ENCODE measurements at places on chromosomes 13 and 19.

GRCh38 chr13:35514801-35515502, 38.5 kb upstream of the MAB21L1 start:
- no peak for DNase-seq

DNA sequence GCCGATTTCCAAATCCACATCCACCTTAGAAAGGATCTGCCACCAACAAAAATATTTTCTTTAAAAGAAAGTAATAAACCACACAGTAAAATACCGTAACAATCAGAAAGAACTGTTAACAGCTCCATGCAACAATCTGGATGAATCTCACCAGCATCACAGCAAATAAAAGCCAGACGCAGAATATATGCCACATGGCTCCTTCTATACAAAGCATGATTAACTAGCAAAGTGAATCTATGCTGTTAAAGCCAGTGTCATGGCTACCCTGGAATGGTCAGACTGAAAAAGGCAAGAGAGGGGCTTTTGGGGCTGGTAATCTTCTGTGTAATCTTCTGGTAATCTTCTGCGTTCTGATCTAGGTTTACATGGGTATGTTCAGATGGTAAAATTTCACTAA, 81.3 kb downstream of the SACS start:
- no peak for DNase-seq

DNA sequence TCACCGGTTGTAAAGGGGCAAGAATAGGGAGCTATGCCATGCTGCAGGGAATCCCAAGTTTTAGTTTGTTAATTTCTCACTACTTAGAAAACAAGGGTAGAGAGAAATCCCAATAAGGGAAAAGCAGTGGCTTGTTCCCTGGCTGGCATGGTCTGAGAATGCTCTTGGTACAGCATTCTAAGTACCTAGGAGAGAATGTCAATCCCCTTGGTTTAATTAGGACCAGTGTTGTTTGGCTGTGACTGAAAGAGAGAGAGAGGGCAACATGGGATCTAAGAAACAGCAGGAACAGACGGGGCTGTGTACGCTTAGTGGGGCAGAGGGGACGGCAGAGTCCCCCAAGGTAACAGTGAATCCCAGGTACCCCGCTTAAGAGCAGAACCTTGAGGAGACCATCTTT, 228.8 kb downstream of the PCDH9 start:
- no peak for DNase-seq

DNA sequence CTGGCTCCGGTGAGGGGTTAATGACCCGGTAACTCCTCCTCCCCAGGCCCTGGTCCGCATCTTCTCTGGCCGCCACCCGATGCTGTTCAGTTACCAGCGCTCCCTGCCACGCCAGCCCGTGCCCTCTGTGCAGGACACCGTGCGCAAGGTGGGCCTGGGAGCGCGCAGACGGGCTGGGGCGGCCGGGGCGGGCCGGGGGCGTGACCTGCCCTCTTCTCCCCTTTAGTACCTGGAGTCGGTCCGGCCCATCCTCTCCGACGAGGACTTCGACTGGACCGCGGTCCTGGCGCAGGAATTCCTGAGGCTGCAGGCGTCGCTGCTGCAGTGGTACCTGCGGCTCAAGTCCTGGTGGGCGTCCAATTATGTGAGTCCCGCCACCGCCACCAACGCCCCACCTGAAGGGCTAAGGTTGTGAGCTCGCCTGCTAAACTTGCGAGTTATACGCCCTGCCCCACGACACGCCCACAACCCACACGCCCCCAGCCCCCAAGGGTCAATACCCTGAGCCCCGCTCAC, 10.4 kb downstream of the CPT1C start:
- no peak for DNase-seq

DNA sequence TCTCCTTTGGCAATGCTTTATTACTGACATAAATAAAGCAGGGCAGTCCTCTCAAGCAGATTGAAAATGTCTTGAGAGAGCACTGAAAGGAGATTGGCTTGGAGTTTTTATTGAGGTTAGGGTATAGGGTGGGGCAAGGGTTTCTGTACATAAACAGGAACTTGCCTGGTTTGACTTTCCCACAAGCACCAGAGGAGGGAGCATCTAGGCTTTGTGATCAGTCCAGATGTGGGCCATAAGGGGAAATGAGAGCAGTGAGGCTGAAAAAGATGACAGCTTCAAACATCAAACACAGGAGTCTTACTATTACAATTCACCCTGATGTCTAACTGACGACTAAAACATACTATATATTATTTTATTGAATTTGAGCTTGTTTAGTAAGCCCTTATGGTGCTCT, 260.9 kb downstream of the MTUS2 start:
- DNase-seq, result no peak

DNA sequence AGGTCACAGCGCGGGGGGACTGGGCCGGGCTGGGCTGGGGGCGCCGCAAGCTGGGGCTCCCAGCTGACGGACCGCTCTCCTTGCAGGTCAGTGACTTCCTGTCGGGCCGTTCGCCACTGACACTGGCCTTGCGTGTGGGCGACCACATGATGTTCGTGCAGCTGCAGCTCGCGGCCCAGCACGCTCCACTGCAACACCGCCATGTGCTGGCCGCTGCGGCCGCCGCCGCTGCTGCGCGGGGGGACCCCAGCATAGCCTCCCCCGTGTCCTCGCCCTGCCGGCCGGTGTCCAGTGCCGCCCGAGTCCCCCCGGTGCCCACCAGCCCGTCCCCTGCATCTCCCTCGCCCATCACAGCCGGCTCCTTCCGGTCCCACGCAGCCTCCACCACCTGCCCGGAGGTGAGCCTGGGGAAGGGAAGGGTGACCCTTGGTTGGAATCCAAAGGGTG, 5.7 kb downstream of the MIDN start:
- no peak for DNase-seq

DNA sequence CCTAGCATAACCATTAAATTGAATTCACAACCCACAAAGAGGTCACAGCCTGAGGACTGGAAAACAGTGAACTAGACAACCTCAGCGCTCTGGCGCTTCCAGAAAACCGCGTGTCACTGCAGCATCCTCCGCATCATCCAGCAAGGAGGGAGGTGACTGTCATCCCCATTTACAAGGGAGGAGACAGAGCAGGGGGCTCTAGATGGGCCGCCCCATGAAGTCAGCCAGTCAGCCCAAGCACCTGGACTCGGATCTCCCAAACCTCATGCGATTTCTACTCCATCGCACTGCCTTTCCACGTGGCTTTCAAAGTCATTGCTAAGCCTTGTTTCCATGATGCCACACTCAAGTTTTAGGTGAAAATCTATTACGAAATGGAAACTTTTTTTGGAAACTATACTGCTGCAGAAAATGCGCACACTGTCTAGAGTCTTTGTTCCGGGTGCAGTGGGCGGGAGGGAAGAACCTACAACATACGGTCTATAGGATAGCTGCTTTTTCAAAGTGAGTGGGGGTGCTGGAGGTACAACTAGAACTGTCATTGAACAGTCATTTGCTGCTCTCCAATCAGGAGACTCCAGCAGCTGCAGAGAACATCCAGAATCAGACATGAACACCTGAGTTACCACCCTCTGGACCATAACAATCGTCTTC, 2.8 kb downstream of the AP3D1 start:
- no peak for DNase-seq

- peak; percentile 27 for DNase-seq
Observed at GRCh38 chr19:49613374-49613773, 22.4 kb downstream of the PRR12 start.

- no peak for DNase-seq
Observed at GRCh38 chr19:40709817-40710216, 6.9 kb downstream of the COQ8B start.

GRCh38 chr13:93709506-93710244, 483.1 kb downstream of the GPC6 start:
- no peak for DNase-seq

DNA sequence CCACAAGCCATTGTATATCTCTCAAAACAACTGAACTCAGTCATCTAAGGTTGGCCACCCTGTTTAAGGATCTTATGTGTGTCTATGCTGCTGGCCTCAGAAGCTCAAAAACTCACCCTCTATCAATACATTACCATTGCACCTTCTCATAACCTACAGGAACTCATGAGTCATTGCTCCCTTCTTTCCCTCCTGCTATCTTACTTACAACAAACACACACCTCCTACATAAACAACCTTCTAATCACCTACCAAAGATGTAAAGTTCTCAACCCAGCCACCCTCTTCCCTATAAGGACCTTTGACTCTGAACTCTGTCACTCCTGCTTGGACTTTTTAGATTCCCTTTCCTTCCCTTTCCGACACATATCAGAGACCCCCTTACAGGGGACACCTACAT, 13.3 kb upstream of the ZSCAN4 start:
- no peak for DNase-seq

- DNase-seq, result peak; percentile 67
Observed at GRCh38 chr19:3565139-3565538, 7.6 kb upstream of the HMG20B start.

DNA sequence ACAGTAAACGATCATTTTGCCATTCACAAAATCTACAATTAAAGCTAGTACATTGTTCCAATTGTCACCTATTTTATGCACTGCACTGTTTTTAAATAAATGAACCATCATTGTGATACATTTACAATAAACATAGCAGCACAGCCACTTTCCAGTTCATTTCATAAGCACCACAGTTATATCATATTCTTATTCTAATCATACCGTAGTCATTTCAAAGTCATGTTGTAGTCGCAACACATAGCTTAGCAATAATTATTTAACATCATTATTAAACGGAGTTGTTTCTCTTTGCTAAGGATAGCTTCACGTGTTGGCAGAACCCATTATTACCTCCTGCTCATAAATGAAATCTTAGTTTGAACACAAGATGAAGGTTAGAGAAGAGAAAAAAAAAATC, 2.2 kb upstream of the PCDH9 start:
- no peak for DNase-seq

DNA sequence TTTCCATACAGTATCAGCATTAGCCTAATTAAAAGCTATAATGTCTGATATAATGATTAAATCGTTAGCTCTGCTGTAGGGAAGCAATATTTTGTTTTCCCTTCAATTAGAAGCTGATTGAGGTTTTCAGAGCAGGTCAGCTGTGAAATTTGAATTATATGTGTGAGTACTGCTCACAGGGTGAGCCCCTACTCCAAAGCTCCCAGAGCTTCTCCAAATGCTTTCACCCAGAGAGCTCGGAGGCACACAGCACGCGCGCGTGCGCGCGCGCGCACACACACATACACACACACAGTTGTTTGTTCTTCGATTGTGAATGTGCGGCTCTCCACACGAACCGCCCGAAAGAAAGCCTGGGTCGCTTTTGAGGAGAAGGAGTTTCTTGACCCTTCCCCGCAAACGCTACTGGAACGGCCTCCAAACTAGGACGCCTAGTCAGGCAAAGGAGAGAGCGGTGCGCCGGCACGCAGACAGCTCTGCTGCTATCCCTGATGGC, 4.8 kb upstream of the SOX1 start:
- no peak for DNase-seq

DNA sequence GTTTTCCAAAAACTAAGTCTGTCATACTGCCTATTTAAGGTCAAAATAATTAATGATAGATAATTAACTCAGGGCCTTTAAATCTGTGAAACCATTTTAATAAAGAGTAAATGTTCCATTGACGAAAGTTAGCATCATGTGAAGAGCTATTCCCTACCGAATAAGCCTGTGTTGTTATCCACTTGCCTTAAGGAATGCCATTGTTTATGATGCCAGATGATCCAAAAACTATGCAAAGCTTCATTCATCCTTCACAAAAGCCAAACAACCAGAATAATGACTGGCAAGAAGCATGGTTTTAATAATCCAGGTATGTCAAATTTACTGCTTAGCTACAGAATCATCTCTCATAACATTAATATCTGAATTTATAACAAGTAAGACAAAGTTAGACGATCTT, 6.5 kb upstream of the GPC6 start:
- no peak for DNase-seq

GRCh38 chr19:3656073-3656746, 29.6 kb upstream of the CACTIN start:
- peak; percentile 36 for DNase-seq

GRCh38 chr19:2758601-2759313, 18.9 kb upstream of the SLC39A3 start:
- DNase-seq, result no peak

GRCh38 chr13:50419331-50419865, 404.2 kb downstream of the KCNRG start:
- no peak for DNase-seq

GRCh38 chr13:46644816-46645215, 91.8 kb downstream of the LRCH1 start:
- DNase-seq, result no peak

GRCh38 chr13:93289053-93289452, 62.4 kb downstream of the GPC6 start:
- no peak for DNase-seq

DNA sequence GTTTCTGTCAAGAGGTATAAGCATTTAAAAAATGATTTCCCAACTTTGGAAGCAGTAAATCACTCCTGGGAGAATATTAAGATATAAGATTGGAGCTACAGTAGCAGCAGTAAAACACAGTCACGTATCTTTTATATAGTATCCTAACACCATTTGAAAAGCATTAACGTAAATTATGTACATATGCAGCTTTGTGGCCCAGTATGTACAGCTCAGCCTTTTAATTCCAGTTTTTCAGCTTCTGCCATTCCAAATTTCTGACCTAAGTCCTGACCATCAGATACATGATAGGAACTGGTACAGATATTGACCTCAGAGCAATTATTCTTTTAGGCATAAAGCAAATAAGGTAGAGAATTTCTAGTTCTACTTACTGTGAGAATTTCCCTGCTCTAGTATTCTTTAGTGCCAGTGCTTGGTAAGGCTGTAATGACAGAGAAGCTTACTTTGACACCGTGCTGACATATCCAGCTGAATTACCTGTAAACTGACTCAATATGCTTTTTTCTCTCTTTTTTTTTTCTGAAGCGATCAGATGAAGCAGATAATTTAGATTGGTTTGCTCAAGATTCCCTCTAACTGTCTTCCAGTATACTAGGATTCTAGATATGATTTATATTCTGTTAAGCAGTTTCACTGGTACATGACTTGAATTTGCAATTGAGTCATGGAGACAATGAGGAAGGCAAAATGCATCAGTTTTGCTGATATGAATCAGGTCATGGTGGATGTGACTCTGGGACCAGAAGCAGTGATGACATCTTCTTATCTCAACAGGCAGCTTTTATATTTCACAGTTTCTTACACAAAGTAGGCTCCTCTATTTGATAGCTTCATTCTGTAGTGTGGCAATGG, 703.6 kb downstream of the SLITRK6 start:
- DNase-seq, result no peak

GRCh38 chr19:51124729-51125128, at the start of gene SIGLEC9:
SIGLEC9 (plus strand) TSS chr19:51124906; CDS start chr19:51124975, 69 bp downstream.
- no peak for DNase-seq

- no peak for DNase-seq
Observed at GRCh38 chr19:16739546-16739945, 19.9 kb downstream of the NWD1 start.

DNA sequence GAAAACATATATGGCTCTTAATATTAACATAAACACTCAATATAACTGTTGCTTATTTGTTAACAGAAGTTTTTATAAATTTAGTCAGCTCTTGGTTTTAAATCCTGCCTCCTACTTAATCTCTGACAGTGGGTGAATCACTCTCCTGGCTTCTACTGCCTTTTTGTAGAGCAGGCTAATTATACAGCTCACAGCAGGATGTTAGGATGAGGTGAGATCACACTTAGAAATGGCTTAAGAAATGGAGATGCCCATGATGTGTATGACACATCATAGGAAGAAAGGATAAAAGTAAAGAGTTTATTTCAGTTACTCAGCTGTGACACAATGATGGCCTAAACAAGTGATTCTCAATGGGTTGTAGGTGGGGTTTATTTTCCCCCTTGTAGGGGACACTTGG, 345.6 kb downstream of the SPRY2 start:
- no peak for DNase-seq

All from HTR-8/SVneo (cell line).